Fibroblast of skin of right quadriceps (primary cell): ENCODE measurements at places on chromosomes 12 and 14.

GRCh38 chr12:54442961-54443360 is 23.9 kb upstream of the ITGA5 start:
- DNase-seq, result no peak

GRCh38 chr14:22545842-22546721 is 42.9 kb downstream of the DAD1 start:
- DNase-seq, result peak; percentile 89

DNA sequence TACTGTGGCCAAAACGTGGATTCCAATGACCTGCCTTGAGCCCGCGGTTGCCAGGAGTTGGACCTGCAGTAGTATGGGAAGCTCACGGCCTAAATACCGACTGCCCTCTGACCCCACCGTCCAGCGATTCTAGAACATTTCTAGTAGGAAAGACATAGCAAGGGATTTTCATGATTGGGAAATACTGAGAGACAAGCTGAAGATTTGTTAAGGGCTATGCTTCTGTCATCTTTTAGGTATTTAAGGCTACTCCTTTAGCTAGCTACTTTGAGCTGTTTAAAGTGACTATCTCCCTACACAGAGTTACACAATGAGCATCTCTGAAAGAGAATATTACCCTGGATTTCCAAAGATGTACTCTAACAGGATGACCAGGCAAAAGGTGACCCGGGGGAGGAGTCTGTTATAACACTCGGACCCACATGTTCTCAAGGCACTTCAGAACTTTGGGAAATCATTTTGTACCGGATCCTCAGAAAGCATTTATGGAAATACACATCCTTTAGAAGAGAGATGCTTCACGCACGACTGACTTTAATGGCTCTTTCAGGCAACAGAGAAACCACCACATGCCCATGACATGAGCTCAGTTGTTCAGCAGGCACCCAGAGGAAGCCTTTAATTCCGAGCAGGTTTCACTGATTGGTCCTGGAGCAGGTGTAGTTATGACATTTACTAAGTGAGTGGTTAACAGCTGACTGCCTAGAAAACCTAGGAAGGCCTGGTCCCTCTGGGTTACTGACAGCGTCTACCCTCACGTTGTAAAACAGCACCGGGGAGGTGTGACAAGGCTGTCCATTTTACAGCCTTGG is 4.2 kb downstream of the BAG5 start:
- peak; percentile 11 for DNase-seq

GRCh38 chr12:15806826-15807225 is 17.6 kb upstream of the EPS8 start:
- peak; percentile 18 for DNase-seq

DNA sequence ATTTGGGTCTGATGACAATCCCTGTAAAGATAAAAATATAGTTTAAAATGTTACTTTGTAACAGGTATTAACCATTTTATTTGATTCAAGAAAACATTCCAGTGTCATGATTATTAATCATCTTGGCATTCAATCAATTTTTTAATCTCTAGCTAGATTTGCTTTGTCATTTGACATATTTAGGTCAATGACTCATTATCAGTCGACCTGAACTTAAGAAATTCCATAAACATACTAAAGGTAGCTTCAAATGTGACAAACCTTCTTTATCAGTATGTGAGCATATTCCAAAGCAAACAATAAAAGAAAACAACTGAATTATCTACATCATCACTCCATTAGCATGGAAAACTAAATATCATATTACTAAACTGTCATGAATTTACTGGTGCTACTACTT is 50.8 kb upstream of the CDKL1 start:
- DNase-seq, result peak; percentile 18

DNA sequence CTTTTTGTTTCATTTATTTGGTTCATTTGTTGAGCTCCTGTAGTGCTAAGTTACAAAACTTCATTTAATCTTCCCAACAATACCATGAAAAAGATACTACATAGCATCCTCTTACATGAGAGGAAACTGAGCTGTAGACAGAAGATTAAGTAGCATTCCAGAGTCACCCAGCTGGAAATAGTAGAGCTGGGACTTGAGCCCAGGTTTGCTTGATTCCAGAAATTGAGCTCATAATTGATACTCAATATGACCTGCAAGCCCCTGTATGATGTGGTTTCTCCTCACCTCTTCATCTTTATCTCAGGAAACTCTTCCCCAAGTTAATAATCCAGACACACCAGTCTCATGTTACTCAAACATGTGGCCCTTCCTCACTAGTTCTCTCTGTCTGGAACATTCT is 87.0 kb upstream of the DAAM1 start:
- DNase-seq, result no peak

DNA sequence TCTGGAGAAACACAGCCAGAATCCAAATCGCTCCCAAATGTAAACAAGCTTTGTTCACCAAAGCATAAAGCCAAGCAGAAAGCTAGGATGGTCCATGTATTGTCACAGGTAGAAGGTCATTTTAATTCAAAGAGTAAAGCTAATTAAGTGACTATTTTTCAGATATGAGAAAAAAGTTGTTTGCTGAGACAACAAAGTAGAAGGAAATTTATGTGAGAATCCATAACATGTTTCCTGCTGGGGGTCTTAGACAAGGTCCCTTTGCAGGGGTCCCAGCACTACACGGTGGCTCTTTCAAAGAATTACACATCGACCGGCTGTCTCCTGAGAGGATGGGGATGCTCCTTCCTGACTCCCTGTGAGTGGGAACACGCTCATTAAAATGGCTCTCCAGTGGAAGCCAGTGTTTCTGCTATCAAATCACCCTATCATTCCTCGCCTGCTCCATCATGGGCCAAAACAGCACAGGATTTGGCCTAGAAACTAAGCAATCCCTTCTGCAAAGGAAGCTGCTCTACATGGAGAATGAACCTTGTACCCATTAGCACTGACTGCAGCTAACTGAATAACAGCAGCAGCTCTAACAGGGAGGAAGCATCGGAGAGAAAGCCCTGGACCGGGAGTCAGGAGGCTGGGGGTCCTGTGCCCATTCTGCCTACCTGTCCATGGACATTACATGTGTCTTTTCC is 175.3 kb downstream of the STXBP6 start:
- no peak for DNase-seq

DNA sequence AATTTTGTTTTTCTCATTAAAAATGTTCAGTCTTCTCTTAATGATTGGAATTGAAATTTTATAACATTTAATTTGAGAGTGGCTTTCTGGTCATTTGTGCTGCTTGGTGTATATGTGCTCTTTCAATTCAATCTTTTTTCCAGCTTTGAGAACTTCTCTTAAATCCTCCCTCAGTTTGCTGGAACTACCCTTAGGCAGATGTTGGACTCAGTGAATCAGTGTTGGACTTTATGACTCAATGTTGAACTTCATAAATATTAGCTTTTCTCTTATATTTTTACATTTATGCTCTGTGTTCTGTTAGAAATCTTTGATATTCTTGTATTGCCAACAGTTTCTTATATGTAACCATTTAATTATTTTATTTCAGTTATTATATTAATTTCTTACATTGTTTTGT is 935.5 kb upstream of the FBXO33 start:
- DNase-seq, result no peak

DNA sequence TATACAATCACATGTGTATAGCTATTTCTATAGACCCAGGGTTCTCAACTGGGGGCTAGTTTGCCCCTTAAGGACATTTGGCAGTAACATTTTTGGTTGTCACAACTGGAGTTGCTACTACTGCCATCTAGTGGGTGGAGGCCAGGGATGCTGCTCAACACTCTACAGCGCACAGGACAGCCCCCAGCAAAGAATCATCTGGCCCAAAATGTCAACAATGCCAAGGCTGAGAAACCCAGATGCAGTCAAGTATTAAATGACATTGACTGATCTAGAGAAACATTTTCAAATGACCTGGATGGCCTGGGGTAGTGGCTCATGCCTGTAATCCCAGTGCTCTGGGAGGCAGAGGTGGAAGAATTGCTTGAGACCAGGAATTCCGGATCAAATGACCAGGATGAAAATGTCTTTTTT is 5.8 kb downstream of the WSB2 start:
- DNase-seq, result peak; percentile 33

GRCh38 chr12:125340791-125341190 is 275.6 kb downstream of the AACS start:
- DNase-seq, result peak; percentile 74

GRCh38 chr12:42469355-42470175 is 120.0 kb downstream of the PRICKLE1 start:
- no peak for DNase-seq

DNA sequence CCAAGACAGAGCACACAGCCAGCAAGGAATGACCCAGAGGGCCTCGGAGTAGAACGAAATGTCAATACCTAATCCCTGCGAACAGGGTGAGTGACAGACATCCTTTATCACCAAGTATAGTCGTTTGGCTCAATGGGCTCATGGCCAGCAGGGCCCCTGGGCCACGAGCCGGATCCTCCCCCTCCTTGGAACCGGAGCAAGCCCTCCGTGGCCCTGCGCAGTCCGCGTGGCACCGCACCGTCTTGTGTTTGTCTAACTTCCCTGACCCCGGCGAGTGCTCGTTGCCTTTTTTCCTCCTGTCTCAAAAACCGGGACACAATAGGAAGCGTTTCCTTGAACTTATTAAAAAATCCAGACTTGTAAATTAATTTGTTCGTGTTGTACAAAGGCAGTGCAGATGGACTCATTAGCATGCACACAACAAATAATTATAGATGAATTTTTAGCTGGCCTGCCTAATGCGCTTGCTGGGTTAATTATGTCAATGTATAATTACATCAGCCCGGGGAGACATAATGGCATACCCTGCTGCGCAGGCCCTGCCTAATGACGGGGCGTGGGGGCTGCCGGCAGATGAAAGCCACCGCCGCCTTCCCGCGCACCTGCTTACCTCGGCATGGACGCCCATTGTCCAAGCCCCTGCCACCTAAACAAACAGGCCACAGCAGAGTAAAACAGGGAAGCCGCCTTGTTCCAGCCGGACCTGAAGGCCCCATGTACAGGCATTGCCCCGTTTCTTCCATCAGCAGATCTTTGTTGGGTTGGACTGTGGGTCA is 81.6 kb downstream of the PHETA1 start:
- no peak for DNase-seq

DNA sequence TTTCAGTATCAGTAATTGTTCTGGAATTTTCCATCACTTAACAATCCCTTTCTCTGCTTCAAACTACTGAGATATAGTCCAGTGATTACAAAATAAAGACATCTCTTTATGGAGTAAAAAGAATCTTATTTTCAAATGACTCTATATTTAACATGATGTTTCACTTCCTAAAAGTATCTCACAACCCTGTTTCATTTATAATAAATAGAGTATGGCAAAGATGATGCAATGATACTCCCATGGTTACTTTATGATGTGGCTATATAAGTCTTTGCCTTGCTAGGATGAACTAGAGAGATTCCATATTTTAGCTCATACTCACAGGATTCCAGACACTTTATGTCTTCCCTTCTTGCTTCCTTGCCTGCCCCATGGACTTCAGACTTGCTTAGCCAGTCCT is 953.5 kb upstream of the MDGA2 start:
- no peak for DNase-seq

GRCh38 chr12:51378749-51379148 is 12.5 kb downstream of the GALNT6 start:
- no peak for DNase-seq

GRCh38 chr12:88083634-88084033 is 54.4 kb upstream of the C12orf50 start:
- DNase-seq, result no peak

- DNase-seq, result no peak
Measured at GRCh38 chr12:43316520-43316919, 235.5 kb downstream of the ADAMTS20 start.

GRCh38 chr14:73209953-73210352 is 27.4 kb upstream of the PAPLN start:
- DNase-seq, result peak; percentile 39

DNA sequence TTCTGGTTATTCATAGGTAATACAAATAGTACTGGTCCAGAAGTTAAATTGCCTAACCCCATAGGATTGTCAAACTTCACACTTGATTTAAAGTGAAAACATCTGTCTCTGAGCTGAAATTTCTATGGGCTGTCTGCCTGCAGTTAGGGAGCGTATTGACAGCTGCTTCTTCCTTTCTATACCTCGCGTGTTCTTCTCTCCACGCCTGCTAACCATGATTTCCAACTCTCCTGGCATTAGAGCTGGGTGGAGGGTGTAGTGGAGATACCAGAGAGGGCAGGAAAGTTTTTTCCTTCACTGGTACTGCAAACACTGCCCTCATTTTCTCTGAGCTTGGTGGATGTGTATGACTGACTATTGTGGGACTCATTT is 429.0 kb upstream of the FBXO33 start:
- no peak for DNase-seq

GRCh38 chr12:71708658-71709057 is 22.8 kb downstream of the TMEM19 start:
- DNase-seq, result peak; percentile 28

- DNase-seq, result no peak
Measured at GRCh38 chr12:55824726-55825125, 4.7 kb downstream of the DNAJC14 start.

DNA sequence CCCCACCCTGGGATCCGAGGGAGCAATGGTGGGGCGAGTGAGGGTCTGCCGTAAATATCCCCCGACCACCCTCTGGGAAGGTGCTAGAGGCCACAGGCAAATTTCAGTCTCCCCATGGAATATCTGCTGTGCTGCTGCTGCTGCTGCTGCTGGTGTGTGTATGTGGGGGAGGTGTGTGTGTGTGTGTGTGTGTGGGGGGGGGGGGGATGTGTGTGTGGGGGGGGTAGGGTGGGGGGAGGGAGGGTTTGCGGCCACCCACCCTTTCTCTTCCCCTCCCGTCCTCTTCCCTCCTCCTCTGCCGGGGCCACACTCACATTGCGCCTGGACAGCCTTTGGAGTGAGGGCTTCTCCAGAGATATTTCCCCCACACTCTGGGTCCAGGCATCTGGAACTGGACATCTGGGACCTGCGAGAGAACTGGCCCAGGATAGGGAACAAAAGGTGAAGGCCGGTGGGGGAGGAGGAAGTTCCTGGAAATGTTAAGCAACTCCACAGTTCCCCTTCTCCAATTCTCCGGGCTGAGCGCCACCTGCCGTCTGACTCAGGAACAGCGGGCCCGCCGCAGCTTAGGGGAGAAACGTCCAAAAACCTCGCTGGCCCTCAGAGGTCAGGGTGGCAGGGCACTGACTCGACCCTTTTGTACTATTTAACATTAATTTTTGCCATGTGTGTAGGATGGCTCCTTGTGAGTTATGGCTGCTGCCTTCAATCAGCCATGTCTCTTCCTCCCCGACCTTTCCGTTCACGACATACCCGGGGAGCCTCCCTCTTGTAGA is at the start of gene C1RL:
Gene C1RL, minus strand, starts transcription at position 419 of the 776 bp plus-strand sequence. Its CDS starts 34 bp downstream, at position 385.
- peak; percentile 86 for DNase-seq

GRCh38 chr12:122917507-122918121 is 21.7 kb upstream of the VPS37B start:
- peak; percentile 48 for DNase-seq

DNA sequence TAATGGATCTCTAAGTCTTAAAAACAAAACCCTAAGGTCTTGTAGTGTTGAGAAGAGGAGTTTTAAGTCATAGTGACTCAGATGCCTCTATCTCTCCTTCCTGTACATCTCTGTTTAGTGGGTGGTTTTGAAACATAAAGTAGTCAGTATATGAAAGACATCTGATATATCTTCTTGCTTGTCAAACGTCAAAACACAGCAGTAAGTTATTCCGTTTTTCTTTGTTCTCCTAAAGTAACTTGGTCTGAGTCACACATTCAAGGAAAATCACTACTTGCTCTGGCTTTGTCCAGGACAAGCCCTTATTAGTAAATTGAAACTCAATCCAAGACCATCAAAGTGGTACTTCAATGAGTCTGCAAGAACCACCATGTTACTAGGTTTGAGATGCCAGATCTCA is 1172.5 kb downstream of the BCL11B start:
- no peak for DNase-seq
